ENCODE measurements at places on chromosomes 2 and 18.

DNA sequence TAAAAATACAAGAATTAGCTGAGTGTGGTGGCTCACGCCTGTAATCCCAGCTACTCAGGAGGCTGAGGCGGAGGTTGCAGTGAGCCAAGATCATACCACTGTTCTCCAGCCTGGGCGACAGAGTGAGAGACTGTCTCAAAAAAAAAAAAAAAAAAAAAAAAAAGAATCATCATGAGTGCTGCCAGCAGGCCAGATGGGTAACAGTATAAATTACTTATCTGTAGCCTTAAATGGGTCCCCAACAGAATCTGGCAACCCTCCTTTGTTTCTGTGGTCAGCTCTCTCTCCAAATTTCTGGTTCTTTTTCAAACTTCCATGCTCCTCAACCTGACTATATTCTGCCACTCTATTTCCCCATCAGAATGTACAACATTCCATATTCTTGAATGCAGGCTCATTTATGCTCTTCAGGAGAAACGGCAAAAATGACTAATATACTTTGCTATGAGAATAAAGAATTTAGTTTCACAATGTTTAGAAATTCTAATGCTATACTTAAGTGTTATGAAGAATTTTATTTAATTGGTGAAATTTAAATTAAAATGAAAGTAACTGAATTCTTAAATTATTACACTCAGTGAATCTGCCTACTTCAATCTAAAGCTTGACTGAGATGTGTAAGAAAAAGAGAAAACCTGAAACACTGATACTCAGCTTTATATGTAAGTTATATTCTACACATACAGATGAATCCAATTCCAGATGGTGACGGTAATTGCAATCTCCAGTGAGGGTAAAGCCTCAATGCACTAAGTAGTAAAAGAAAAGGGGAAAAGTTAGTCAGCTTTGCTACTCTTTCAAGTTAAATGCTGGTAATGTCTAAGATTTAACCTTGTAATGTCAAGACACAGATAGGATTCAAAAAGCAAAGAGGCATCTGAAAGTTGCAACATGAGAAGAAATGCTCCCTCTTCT lies 24.8 kb downstream of the LPIN2 start:
- no peak for DNase-seq

GRCh38 chr2:239143858-239144712 lies 256.7 kb downstream of the HDAC4 start:
- DNase-seq: peak; percentile 7

- no peak for DNase-seq
These were observed 550.4 kb upstream of the CHAC2 start for GRCh38 chr2:53217250-53217649.

GRCh38 chr2:42510191-42510590 lies 16.4 kb upstream of the KCNG3 start:
- DNase-seq: no peak

- no peak for DNase-seq
These were observed 116.0 kb downstream of the CDC42EP3 start for GRCh38 chr2:37555457-37555856.

DNA sequence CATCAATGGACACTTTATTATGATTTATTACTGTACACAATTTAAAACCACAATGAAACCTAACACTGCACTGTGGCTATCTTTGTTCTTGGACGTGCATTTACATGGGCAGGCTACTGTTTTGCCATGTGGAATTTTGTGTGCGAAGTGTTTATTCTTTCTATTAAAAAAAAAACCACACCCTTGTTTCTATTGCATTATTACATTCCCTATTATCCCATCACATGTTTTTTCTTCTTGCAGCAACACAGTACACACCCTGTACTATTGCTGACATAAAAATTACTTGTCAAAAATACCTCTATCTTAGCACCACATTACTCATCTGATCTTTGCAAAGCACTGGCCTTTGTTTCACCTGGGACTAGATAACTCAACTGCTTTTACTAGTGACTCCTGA lies 1.5 kb downstream of the RNF152 start:
- no peak for DNase-seq

GRCh38 chr2:237092920-237093781 lies 7.5 kb downstream of the COPS8 start:
- DNase-seq: no peak

DNA sequence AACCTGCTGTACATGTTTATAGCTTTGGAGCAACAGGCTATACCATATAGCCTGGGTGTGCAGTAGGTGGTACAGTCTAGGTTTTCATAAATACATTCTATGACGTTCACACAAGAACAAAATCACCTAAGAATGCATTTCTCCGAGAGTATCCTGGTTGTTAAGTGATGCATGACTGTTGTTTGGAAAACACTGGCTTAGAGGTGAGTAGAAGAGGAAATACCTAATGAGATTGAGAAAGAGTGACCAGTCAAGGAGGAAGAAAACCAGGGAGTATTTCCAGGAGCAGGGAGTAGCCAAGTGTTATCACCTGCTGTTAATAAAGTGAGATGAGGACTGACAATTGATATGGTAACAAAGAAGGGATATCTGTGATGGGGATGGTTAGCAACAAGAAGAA lies 2.9 kb upstream of the ZNF892 start:
- no peak for DNase-seq

- no peak for DNase-seq
These were observed 13.5 kb upstream of the DOK6 start for GRCh38 chr18:69387186-69387585.

GRCh38 chr2:16392647-16393499 lies 272.8 kb downstream of the CYRIA start:
- no peak for DNase-seq

- no peak for DNase-seq
These were observed 29.2 kb downstream of the ANKRD44 start for GRCh38 chr2:197281421-197281820.

- DNase-seq: no peak
These were observed 53.0 kb downstream of the BIN1 start for GRCh38 chr2:127053731-127054603.

DNA sequence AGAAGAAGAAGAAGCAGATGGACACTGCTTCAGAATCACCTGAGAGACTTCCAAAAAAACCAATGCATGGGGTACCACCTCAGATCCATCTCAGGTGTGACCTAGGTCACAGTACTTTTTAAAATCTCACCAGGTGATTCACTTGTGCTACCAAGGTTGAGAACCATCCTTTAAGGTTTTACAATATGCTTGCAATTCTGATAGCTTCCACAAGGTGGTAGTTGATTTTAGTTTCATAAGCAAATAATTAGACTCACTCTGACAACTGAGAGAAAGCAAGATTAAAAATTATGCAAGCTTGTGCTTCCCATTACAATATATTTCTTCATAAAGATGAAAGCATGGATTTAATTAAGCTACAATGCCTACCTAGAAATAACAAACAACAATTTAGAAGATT lies 355.1 kb downstream of the EN1 start:
- DNase-seq: no peak
